ENCODE measurements at places on chromosomes 5 and 9.
A peak's percentile ranks its signal among the peaks of the same experiment; 100 is the strongest.

GRCh38 chr5:126819253-126819652 is 42.3 kb downstream of the LMNB1 start:
- DNase-seq, result no peak

DNA sequence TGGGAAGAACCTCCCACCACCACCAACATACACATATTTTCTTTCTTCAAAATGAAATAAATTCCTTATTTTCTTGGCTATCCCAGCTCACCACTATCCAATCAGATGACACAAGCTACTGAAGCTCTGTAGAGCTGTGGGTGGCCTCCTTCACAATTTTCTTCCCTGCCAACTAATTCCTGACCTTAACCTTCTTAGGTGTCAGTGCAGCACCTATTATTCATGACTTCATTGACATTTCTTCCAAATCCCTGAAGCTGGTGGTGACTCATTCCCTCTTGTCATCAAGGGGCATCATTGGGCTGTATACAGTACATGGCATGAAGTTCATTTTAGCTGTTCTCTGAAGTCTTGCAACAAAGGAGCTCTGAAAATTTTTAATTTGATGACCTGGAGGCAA is 42.0 kb upstream of the ADRA1B start:
- DNase-seq, result no peak

DNA sequence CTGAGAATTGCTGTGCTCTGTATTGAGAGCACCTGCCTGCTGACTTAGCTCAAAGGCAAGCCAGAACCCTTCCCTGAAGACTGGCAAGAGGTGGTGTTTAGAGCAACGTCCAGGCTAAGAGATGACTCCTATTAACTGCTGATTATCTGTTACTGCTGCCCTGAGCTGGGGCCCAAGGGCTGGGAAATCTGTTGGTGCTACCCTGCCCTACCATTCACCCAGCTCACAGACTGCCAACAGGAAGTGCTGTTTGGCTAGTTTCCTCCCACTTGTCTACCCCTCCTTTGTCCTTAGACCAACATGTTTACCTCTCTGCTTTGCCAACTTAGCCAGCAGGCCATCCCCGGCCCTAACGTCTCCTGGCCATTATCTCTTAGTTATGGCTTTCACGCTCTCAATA is 6.9 kb downstream of the RAB24 start:
- DNase-seq, result no peak

DNA sequence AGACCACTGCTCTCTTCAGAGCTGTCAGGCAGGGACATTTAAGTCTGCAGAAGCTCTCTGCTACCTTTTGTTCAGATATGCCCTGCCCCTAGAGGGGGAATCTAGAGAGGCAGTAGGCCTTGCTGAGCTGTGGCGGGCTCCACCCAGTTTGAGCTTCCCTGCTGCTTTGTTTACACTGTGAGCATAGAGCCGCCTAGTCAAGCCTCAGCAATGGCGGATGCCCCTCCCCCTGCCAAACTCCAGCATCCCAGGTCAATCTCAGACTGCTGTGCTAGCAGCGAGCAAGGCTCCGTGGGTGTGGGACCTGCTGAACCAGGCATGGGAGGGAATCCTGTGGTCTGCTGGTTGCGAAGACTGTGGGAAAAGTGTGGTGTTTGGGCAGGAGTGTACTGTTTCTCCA is 59.9 kb downstream of the CAVIN4 start:
- DNase-seq, result no peak

- DNase-seq, result no peak
Measured at GRCh38 chr5:134174841-134175839, 1.6 kb downstream of the SKP1 start.

- DNase-seq, result no peak
Measured at GRCh38 chr9:108325406-108325805, 530.4 kb downstream of the ACTL7B start.

DNA sequence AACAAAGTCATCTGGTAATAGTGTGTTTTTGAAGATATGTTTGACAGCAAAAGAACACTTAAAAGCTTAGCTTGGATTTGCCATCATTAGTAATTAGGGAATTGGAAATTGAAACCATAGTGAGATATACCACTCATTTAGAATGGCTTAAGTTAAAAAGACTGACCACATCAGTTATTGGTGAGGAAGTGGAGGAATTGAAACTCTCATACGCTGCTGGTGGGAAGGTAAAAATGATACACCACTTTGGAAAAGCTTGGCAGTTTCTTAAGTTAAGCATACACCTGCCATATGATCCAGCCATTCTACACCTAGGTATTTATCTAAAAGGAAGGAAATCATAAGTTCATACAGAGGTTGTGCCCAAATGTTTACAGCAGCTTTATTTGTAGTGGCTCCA is 213.2 kb downstream of the TRIO start:
- no peak for DNase-seq

GRCh38 chr5:142330026-142330425 is 5.2 kb upstream of the SPRY4 start:
- no peak for DNase-seq

DNA sequence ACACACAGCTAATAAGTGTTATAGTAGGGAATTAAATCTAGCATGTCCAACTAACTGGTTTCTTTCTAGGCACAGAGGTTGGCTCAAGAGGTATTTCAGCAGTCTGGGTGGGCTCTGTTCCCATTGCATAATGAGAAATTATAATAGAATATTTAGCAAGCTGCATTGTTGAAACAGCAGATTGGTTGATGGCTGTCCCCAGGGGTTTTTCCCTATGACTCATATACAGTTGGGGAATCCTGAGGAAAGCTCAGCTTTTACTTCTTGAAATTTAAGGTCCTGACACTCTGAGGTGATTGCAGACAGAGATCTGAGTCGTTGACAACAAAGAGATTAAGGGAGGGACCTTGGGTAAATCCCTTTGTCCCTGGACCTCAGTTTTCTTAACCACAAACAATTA is 38.3 kb upstream of the TNFSF8 start:
- no peak for DNase-seq

GRCh38 chr9:116661037-116661954 is 25.8 kb upstream of the TRIM32 start:
- peak; percentile 24 for DNase-seq

DNA sequence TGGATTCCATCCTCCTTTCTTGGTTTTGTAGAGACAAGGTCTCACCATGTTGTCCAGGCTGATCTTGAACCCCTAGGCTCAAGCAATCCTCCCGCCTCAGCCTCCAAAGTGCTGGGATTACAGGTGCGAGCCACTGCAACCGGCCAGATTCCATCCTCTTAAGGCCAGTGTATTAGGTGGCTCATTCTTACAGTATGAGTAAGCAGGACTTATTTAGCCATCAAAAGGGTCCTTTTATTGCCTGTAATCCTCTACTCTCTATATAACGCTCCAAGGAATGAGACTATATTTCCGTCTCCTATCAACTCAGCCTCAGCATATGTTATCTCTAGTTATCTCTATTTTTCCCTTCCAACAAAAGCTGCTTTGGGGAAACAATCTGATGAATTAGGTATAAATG is 3.0 kb upstream of the ERBIN start:
- no peak for DNase-seq

GRCh38 chr9:911005-911404 is 65.5 kb upstream of the DMRT3 start:
- DNase-seq, result no peak

- peak; percentile 87 for DNase-seq
Measured at GRCh38 chr5:177455661-177456590, 9.3 kb downstream of the PRR7 start.

DNA sequence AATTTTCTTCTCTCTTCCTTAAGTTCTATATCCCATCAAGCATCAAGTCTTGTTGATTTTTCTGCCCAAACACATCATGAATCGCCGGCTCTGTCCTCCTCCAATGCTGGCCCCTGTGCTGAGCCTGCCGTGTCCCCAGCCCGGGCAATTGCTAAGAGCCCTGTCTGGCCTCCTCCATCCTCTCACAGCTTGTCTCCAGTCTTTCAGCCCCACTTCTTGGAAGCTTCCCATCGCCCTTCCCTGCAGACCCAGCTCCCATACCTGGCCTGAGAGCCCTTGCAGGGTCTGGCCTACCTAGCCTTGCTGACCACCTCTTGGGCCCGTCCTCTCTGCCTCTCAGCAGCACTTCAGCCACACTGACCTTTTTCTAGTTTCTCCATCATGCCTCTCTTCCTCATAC is 61.9 kb downstream of the COL15A1 start:
- DNase-seq, result no peak

GRCh38 chr5:106451998-106452397 is 1218.7 kb downstream of the EFNA5 start:
- no peak for DNase-seq

- no peak for DNase-seq
Measured at GRCh38 chr5:120088412-120088811, 375.7 kb upstream of the PRR16 start.

GRCh38 chr9:19901586-19901985 is 112.7 kb upstream of the SLC24A2 start:
- no peak for DNase-seq

DNA sequence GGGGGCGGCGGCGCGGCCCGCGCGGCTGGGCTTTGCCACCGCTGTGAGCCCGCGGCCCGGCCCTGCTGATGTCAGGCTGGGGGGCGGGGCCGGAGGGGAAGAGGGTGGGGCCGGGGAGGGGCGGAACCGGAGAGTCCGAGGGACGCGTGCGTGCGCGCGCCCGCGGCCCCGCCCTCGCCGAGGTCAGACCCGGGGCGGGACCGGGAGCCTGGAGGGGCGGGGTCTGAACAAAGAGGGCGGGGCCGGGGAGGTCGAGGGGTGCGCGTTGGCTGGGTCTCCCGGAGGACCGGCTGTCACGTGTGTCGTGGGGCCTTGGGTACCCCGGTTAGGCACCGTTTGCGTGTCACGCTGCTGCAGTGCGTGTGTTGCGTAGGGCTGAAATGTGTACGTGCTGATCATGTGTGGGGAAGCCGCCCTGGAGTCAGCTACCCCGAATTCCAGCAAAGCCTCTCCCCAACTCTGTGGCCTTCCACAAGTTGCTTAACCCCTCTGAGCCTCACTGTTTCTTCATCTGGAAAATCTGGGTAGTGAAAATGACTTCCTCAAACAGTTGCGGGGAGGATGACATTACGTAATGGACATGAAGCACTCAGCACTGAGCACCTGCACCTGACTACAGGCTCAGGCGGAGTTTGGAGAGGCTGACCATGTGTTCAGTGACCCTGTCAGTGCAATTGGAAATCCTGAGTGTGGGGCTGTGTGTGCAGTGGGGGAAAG is at the start of gene RALGDS:
Gene RALGDS, minus strand, starts transcription at position 43 of the 717 bp plus-strand sequence. CDS start 86 bp downstream, outside the sequence.
- peak; percentile 91 for DNase-seq

- no peak for DNase-seq
Measured at GRCh38 chr5:91706785-91707520, 323.8 kb upstream of the ARRDC3 start.

DNA sequence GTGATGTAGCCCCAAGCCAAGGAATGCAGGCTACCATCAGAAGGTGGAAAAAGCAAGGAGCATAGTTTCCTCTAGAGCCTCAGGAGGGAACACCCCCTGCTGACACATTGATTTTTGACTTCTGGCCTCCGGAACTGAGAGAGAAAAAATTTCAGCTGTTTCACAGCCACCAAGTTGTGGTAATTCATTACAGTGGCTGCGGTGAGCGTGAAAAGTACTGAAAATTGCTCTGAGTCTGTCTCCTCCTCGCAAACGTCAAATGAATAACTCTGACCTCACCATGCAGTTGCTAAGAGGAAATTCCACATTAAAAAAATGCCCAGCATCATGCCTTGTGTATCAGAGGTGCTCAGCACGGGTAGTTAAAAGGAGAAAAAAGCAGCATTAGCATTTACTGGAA is 277.9 kb upstream of the MSX2 start:
- DNase-seq, result no peak

GRCh38 chr5:168699002-168699401 is 119.8 kb upstream of the PANK3 start:
- DNase-seq, result no peak

- no peak for DNase-seq
Measured at GRCh38 chr9:23677446-23677845, 148.6 kb downstream of the ELAVL2 start.

DNA sequence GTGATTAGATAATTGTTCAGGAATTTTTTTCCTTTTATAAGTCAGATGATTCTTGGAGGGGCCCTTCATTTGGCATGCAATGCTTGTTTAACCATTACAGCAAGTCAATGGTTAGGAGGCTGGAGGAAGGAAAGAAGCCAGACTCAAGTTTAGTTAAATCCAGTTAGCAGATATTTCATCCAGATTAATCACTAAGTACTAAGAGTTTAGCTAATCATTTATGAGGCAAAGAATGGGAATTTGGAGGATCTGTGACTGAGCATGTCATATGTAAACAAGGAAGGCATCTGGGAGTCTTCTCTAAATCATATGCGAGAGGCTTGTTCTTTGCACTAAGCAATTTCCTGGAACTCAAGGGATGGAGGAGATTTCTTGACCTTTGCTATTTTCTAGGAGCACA is 145.3 kb upstream of the SGCD start:
- DNase-seq, result no peak

DNA sequence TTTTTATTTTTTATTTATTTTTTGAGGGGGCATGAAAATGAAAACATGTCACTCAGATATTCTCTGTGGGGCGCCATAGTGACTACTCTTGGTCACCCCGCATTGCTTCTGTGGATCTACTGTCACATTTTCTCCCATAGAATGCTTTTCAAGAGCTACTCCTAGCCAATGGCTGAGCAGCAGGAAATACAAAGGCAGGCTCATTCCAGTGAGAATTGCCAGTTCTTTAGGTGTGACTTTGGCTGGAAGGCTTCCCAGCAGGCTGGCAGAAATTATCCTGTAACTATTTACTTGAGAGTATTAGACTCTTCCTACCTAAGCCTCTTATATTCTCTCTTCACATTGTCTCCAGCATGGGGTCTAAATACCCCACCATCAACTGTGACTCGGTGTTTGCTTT is 21.0 kb upstream of the PTPRD start:
- DNase-seq, result no peak

DNA sequence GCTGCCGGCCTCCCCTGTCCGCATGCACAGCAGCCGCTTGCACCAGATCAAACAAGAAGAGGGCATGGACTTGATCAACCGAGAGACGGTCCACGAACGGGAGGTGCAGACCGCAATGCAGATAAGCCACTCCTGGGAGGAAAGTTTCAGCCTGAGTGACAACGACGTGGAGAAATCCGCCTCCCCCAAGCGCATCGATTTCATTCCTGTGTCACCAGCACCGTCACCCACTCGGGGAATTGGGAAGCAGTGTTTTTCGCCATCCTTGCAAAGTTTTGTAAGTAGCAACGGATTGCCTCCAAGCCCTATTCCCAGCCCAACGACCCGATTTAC is 75.3 kb downstream of the PIP5K1B start:
- no peak for DNase-seq

DNA sequence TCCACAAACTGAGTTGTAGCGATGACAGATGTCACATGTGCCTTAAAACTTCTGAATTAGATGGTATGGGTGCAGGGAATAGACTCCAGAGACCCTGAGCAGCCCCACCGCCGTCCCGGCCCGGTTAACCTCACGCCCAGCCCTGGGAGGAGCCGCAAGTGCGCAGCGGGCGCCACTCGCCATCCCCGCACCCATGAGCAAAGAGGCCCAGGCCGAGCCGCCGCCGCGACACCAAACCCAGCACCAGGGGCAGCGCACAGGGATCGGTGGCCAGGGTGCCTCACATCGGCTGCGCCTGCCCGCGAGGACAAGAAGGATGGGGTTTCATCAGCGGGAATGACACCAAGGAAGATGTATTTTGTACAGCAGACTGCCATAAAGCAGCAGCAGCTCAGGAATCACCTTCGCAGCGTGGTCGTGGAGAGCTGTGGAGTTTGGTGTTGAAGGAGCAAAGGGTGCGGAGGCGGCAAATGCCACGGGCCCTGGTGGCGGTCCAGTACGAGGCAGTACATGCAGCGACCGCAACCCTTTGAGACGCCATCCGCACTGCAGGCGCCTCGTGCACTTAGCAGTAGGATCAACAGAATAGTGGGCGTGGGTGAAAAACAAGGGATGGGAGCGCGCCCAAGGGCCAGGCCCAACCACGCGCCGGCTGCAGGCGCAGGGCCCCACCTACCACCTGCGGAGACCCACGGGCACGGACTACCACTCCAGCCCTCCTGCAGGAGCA is 89.7 kb downstream of the ZNF366 start:
- no peak for DNase-seq

All from NCI-H774 (cell line).